Lung microvascular endothelial cell (primary cell): ENCODE measurements at places on chromosomes 13 and 19.

- no peak for DNase-seq
Observed at GRCh38 chr13:23505007-23505406, 65.2 kb upstream of the TNFRSF19 start.

- no peak for DNase-seq
Observed at GRCh38 chr19:13074378-13074777, 28.3 kb downstream of the LYL1 start.

- DNase-seq, result no peak
Observed at GRCh38 chr19:39299404-39299803, 3.2 kb downstream of the IFNL1 start.

DNA sequence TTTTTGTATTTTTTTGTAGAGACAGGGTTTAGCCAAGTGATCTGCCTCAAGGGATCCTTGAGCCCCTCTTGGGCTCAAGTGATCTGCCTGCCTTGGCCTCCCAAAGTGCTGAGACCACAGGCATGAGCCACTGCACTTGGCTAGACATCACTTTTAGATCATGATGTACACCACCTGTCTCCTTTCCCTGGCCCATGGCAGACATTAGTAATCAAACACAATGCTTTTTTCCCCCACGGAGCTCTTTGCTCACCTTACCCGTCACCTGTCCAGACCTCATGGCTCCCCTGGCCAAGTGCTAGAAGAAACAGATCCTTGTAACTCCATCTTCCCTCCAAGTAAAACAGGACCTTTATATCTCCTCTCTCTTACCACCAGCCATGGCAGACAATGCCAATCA, 18.4 kb downstream of the NUMBL start:
- DNase-seq, result no peak

- peak; percentile 70 for DNase-seq
Observed at GRCh38 chr13:80840316-80840976, 499.5 kb upstream of the SPRY2 start.

DNA sequence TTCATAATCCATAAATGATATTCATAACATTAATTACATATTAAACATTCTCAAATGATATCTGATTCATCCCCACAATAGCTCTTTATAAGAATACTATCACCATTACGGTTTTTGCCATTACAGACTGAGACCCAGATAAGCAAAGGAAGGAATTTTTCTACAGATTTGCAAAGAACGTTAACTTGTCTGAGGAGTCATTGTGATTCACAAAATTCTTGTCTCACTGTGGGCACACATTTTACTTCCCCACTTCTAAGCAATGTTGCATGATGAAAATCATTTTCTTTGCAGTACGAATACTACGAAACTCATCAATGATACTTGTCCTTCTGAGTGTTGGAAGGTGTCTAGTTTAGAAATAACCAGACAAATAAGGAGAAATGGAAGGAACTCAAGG, 70.1 kb downstream of the NALCN start:
- DNase-seq, result no peak

DNA sequence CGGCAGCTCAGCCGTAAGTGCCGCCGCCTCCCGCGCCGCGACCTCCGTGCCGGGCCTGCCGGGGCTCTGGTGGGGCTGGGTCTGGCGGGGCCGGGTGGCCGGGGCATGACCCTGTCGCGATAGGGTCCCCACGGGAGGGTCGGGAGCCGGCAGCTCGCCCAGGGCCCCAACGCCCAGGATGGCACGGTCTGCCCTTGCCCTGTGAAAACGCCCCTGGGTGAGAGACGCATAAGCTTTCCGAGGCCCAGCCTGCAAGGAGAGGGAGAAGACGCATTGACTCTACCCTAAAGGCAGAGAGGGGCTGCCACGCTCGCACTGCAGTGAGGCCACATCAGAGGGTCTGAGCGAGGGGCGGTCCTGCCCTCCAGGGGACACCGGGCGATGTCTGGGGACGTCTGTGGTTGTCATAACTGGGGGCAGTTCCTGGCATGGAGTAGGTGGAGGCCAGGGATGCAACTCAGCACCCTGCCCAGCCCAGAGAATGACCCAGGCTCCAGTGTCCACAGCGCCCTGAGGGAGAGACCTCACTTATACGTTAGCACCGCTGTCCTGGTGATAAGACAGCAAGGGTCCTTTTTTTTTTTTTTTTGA, 539 bp downstream of the ZNF554 start:
- DNase-seq, result no peak

DNA sequence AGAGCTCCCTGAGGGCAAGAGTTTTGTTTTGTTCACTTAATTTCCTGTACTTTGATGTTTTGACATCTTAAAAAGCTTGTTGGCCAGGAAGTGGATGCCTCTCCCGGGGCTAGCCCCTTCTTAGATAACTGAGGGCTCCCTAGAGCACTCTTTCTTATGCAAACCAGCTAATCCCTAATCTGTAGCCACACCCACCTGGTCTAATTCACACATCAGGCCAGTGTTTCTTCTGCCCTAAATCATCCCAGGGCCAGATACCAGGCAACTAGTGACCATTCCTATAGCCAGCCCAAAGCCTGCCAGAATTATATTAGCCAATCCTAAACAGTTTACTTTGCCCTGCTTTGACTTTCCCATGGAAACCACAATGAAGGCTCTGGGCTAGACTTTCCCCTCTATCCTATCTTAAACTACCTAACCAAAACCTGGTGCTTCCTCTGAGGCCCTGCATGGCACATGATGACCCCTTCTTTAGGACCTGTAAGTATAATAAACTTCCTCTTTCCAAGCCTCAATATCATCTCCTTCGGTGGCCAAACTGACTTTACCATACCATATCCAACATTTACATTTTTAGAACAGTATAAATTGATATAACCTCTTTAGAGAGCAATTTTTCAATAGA, 24.8 kb downstream of the WBP4 start:
- no peak for DNase-seq

- no peak for DNase-seq
Observed at GRCh38 chr13:42495255-42495654, 78.7 kb upstream of the TNFSF11 start.

DNA sequence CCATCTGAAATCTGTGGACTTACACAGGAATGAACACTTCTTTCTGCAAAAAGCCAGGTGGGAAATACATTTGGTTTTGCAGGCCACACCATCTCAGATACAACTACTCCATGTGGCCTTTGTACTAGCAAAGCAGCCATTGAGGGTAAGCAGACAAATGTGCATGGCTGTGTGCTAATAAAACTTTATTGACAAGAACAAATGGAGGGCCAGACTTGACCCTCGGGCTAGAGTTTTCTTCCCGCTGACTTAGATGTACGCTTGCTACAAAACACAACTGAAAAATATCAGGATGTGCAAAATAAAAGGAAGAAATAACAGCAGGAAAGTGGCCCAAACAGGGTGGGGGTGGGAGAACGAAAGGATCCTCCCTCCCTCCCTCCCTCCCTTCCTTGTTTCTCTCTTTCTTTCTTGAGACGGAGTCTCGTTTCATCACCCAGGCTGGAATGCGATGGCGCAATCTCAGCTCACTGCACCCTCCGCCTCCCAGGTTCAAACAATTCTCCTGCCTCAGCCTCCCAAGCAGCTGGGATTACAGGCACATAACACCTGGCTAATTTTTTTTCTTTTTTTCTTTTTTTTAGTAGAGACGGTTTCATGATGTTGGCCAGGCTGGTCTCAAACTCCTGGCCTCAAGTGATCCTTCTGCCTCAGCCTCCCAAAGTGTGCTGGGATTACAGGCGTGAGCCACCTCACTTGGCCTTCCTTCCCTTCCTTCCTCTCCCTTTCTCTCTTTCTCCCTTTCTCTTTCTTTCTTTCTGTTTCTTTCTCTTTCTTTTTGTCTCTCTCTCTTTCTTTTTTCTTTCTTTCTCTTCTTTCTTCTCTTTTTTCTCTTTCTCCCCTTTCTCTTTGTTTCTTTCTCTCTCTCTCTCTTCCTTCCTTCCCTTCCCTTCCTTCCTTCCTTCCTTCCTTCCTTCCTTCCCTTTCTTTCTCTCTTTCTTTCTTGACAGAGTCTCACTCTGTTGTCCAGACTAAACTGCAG, 29.3 kb downstream of the CCL25 start:
- no peak for DNase-seq

DNA sequence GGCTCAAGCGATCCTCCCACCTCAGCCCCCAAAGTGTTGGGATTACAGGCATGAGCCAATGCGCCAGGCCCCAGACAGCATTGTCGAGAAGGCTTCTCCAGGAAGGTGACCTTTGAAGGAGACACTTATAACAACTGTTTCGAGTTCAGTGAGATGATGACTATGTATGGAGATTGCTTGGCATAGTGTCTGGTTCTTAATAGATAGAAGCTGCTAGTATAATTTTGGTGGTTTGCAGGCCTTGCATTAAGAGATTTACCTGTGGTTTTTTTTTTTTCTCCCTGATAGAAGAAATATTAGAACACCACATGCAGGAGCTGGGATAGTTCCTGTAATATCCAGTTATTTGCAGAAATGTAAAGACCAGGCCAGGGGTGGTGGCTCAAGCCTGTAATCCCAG, 3.7 kb downstream of the MARCHF2 start:
- no peak for DNase-seq

DNA sequence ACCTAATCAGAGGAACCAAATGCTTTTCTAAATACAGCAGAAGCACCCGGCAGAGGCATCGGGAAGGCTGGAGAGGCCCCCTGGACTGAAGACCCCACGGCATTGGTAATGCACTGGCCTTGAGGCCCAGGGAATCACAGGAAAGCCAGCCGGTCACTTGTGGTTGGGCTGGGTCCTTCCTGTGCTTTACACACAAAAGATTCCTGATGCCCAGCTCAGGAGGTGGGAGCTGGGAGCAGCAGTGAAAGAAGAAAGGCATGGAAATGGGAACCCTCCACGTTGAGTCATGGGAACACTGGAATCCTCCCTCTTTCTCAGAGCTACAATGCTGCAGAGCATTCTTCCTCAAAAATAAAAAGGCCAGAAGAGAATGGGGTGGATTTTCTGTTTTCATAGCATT, 126.4 kb downstream of the TNFRSF19 start:
- no peak for DNase-seq

DNA sequence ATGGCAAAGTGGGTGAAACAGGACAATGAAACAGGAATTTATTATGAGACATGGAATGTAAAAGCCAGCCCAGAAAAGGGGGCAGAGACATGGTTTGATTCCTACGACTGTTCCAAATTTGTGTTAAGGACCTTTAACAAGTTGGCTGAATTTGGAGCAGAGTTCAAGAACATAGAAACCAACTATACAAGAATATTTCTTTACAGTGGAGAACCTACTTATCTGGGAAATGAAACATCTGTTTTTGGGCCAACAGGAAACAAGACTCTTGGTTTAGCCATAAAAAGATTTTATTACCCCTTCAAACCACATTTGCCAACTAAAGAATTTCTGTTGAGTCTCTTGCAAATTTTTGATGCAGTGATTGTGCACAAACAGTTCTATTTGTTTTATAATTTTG, 8.6 kb downstream of the CLN5 start:
- no peak for DNase-seq

DNA sequence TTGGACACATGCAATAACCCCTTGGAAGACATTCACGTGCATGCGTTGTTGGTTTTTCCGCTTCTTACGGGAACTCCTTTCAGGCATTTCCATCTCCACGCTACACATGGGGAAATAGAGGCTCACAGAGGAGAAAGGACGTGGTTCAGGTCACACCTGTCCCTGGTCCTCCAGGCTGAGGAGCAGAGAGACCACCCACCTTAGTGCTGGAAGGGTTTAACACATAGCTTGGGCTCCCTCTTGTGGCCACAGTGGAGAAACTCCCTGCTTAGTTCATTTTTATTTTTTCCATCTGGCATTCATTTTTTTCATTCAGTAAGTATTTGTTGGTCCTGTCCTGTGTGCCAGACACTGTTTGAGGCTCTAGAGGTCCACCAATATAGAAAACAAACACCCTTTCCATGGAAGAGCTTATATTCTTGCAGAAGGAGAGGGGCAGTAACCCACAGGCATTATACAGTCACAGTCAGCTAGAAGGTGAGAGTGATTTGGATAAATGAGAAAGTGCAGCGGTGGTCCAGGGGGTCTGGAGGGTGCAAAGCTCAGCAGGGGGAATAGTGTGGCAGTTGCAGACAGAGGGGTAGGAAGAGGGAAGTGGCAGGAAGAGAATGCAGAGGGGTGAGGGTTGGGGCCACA, 24.2 kb upstream of the TTYH1 start:
- peak; percentile 80 for DNase-seq

DNA sequence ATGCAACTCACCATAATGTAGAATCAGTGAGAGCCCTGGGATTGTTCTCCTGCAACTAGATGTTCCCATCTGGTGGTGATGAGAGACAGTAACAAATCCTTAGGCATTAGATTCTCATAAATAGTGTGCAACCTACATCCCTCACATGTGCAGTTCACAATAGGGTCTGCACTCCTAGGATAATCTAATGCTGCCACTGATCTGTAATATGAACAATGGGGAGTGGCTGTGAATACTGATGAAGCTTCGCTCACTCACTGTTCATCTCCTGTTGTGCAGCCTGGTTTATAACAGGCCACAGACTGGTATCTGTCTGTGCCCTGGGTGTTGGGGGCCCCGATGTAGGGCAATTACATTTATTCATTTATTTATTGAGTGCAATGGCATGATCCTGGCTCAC, 86.9 kb downstream of the ZNF254 start:
- DNase-seq, result no peak

DNA sequence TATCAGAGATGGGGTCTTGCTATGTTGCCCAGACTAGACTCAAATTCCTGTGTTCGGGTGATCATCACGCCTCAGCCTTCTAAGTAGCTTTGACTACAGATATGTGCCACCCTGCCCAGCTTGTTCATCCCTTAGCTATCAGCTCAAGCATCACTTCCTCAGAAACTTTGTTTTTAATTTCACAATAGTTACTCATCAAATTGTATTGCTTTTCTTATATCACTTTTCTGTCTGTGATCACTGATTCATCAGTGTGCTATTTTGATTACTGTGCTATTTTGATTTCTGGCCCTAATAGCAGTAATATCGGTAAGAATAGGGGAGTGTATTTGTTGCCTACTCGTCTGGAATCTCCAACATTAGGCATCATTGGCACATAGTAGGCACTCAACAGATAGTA, 878.6 kb upstream of the PCDH20 start:
- no peak for DNase-seq
